Left renal pelvis (tissue), 4 donors: ENCODE measurements at places on chromosomes 3 and 15. TPM values are rescaled to one million over a fixed set of nuclear protein-coding genes. Genes with fewer than 3 reads are reported as not detected.

GRCh38 chr3:139430493-139430892 is 41.0 kb upstream of the COPB2 start:
- no peak for DNase-seq

- DNase-seq, result no peak
These were observed 13.7 kb downstream of the USP13 start for GRCh38 chr3:179666436-179667035.

The CMTM8 gene
- polyA plus RNA-seq, result 9.6 TPM

DNA sequence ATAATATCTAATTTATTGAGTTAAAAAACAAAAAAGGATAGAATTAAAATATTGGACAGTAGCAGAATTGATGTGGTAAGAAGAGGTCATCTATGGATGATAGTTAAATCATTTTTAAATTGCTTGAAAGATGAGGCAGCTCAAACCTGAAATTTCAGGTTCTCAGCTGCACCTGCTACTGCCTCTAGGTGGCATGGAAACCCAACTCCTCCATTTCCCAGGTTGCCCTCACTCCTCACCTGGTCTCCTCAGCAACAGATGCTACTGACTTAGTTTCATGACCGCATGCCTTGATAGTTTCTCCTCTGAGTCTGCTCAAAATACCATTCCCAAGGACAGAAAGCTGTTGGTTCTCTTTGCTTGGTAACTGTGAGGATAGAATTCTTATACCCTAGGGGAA is 148.1 kb downstream of the ABHD5 start:
- DNase-seq, result no peak

DNA sequence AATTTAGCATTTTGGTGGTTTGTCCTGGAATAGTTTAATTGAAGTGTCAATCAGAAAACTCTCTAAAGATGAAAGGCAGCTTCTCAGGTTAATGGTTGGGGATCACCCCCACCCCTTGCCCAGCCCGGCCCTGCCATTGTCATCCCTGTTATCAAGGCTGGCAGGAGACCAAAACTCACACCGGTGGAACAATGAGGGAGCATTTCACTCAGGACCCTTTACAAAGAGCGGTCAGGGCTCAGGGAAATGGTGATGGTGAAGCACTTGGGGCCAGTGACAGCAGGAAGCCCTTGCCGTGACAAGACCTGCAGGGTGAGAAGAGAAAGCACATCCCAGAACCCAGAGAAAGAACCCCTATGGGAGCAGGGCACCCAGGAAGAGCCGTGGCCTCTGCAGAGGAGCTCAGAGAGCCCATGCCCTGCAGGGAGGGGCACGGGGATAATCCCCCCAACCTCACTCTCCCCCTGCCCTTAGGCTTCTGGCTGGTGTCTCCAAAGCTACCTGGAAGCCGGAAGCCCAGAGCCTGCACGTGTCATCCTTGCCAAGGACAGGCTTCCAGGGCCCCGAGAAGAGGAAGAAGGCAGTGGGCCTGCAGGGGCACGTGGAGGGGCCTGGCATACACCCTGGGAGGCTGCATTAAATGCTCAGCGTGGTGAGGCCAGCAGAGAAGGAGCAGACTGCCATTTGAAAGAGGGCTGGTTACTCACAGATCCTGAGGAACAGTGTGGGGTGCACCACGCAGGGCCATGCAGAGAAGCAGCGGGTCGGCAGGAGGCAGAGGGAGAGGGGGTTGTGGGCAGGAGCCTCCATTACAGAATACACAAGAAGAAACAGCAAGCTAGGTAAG is 80.6 kb upstream of the PRR20G start:
- DNase-seq, result no peak

DNA sequence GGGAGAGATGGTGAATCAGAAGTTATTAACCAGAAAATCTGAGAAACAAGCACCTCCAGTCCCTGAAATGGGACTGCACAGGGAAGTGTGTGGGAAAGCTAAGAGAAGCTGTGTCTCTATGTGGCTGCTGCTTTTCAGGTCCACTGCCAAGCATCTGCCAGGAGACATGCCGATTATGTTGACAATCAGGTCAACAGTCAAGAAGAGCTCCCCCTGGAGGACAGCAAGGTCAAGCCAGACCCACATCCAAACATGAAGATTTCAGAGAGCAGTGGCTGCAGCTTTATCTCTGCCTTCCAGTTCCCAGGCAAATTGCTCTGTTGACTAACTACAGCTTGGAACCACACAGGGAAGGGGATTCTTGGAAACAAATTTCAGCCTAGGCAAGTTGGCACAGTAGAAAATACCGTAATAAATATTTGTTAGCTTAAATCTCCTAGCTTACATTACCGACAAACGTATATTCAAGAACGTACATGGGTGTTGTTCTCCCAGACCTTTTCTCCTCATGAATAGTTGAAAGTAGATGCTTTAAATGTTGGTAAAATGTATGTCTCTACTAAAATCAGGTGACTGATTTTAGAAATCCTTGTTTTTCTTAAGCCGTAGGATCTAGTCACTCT is 394.5 kb upstream of the RARB start:
- no peak for DNase-seq

The SNX33 gene
- 27.0 TPM for polyA plus RNA-seq

- no peak for DNase-seq
These were observed 11.8 kb downstream of the MYO1E start for GRCh38 chr15:59360896-59361295.

The TM4SF18 gene
- polyA plus RNA-seq, result 23.0 TPM
